Stimulated activated CD8-positive, alpha-beta memory T cell treated with anti-CD3 and anti-CD28 coated beads, Interleukin-7, amount 100 ng/mL, for 1 hour (primary cell): ENCODE measurements at places on chromosomes 13 and 19.

DNA sequence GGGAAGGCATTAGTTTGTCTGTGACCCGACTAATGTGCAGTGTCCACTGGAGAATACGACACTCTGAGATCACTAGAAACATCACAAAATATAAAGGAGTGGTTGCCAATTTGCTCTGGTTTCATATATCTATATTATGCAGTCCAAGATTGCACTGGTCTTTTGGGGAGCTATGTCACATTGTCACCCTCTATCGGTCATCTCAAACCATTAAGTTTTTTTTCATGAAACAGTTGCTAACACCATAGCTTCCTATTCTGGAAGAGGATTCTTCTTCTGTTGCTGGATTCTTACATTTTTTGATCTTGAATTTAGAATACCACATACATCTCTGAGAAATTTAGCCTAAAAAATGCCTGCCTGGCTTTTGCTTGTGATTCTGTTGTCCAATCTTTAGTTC is 168.6 kb downstream of the LACC1 start:
- DNase-seq, result no peak

DNA sequence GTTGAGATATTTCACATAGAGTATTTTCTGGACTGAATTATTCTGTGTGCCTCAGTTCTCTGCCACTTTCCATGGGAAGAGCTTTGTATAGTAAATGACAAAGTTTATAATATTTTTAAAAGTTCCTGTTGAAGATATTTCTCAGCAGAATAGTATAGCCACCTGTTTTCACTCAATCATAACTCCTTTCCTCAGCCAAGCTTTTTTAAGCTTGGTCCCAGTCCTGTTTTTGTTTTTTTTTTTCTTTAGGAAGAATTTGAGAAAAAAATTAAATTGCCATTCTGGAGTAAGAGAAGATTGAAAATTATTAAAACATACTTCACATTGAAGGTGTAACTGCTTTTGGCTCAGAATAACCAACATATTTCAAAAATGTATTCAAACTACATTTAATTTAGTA is 55.5 kb downstream of the ENOX1 start:
- no peak for DNase-seq

- no peak for DNase-seq
These were observed 437.0 kb downstream of the SUCLA2 start for GRCh38 chr13:47564041-47564440.

GRCh38 chr13:25981060-25981459 is 70.8 kb downstream of the SHISA2 start:
- DNase-seq, result no peak

- DNase-seq, result no peak
These were observed 12.2 kb upstream of the CLC start for GRCh38 chr19:39749981-39750380.

GRCh38 chr13:94234738-94235137 is 244.7 kb downstream of the DCT start:
- no peak for DNase-seq

DNA sequence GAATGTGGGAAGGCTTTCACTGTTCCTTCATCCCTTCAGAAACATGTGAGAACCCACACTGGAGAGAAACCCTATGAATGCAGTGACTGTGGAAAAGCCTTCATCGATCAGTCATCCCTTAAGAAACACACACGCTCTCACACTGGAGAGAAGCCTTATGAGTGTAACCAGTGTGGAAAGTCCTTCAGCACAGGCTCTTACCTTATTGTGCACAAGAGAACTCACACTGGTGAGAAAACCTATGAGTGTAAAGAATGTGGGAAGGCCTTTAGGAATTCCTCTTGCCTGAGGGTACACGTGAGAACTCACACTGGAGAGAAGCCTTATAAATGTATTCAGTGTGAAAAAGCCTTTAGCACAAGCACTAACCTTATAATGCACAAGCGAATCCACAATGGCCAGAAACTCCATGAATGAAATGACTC is 18.6 kb downstream of the ZNF177 start:
- no peak for DNase-seq

GRCh38 chr13:33186861-33187291 is 98.7 kb downstream of the STARD13 start:
- DNase-seq, result no peak

DNA sequence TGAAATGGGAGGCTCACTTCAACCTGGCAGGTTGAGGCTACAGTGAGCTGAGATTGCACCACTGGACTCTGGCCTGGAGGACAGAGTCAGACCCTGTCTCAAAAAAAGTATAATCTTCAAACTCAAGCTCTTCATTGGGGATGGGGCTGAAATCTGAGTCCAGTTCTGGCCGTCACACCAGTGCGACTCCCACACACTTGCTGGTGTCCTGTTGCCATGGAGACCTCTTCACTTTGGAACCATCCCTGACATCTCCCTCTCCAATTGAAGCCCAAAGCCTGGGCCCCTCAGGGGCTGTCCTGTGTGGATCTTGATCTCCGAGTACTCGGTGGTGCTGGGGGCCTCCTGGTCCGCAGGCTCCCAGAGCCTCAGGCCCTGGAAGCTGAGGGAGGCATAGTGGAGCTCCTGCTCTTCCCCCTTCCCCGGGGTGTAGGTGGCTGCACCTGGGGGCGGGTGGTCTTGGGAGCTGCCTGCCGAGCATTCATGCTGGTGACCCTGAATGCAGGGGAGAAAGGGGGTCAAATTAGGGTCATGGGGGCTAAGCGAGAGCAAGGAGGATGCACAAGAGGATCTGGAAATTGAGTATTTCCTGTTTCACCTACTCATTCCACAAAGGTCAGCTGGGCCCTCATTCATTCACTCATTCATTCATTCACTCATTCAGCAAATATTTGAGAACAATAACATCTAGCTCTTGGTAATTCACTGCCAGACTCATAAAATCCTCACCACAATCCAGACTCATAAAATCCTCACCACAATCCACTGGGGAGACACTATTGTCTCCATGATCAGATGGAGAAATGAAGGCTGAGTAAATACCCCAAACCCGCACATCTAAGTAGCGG is 11.0 kb downstream of the SIGLEC11 start:
- DNase-seq, result no peak

GRCh38 chr13:38204556-38204955 is 145.1 kb upstream of the UFM1 start:
- DNase-seq, result no peak

GRCh38 chr19:53246498-53246897 is 8.2 kb downstream of the ZNF677 start:
- DNase-seq, result no peak

DNA sequence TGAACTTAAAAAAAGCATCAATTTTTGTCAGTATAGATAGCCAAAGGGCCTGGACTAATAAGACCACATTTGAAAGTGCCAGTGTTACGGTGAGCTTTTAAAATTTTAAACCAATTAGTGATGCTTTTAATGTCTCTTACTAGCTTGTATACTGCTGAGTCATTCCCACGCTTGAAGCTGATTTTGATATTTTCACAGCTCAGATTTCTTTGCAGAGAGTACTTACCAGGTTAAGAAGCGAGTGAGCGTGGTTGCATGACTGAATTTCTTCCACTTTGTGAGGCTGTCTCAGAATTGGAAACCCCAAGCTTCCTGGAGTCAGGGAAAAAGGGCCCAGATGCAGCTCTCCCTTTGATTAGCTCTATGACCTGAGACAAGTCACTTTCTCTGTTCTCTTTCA is 74.5 kb upstream of the NBEA start:
- no peak for DNase-seq

GRCh38 chr13:93227280-93227877 is 772 bp downstream of the GPC6 start:
- DNase-seq, result no peak

- no peak for DNase-seq
These were observed 7.3 kb downstream of the CD209 start for GRCh38 chr19:7739801-7740681.

DNA sequence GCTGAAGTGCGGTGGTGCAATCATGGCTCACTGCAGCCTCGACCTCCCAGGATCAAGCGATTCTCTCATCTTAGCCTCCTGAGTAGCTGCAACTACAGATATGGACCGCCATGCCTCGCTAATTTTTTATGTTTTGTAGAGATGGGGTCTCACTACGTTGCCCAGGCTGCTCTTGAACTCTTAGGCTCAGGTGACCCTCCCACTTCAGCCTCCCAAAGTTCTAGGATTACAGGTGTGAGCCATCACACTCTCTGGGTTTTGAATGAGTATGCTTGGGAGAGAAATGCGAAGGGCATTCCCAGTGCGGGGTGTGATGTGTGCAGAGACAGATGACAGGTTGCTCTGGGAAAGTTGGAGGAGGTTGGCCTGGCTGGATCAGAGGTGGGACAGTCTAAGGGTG is 49.0 kb downstream of the RYR1 start:
- no peak for DNase-seq
